ENCODE measurements at places on chromosomes 4 and X.

DNA sequence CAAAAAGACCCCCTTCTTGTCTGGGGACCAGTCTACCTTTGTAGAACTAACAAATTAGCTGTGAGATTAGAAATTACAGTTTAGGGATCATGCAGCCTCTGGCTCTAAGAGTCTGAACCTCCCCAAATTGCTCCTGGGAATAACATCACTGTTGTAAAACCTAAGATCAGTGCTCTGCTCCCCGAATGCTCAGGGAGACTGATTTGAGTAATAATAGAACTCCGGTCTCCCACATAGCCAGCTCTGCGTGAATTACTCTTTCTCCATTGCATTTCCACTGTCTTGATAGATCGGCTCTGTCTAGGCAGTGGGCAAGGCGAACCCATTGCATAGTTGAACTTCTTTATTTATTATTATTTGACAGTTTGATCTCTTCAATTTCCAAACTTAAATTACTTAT is 160.8 kb upstream of the VCX3A start:
- no peak overlapping the region for H3K27ac ChIP-seq
- H3K4me3 ChIP-seq: no peak overlapping the region
- no peaks in the 10 kb centered on the region for H3K27me3 ChIP-seq
- ATAC-seq: no peak
- no peaks in the 10 kb centered on the region for H3K36me3 ChIP-seq
- no peaks in the 10 kb centered on the region for H3K4me1 ChIP-seq

- H3K27ac ChIP-seq: no peak overlapping the region
- H3K36me3 ChIP-seq: no peaks in the 10 kb centered on the region
- H3K4me3 ChIP-seq: no peak overlapping the region
- peaks cover 67% of the 10 kb centered on the region for H3K27me3 ChIP-seq
- ATAC-seq: no peak
- peaks cover 5% of the 10 kb centered on the region for H3K4me1 ChIP-seq
Measured at GRCh38 chr4:8589336-8589735, 3.2 kb upstream of the CPZ start.

DNA sequence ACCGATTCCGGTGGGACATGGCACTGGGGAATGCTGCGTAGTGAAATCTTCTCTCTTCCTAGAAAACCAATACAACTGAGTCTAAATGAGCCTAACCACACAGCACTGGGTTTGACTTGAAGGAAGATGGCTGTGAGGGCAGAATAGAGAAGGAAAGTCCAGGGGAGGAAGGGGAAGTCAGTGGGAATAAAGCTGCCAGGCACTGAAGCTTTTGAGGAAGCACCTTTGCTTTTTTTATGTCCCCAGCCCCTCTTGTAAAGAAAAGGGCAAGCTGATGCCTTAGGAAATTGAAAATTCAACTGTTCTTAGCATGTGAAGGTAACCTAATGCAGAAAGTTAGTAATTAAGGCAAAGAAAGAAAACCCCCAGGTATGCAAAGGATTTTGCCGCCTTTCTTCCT is 20.6 kb downstream of the MED28 start:
- ATAC-seq: no peak
- H3K27ac ChIP-seq: no peak overlapping the region
- no peaks in the 10 kb centered on the region for H3K27me3 ChIP-seq
- H3K4me1 ChIP-seq: peaks cover 8% of the 10 kb centered on the region
- no peak overlapping the region for H3K4me3 ChIP-seq

DNA sequence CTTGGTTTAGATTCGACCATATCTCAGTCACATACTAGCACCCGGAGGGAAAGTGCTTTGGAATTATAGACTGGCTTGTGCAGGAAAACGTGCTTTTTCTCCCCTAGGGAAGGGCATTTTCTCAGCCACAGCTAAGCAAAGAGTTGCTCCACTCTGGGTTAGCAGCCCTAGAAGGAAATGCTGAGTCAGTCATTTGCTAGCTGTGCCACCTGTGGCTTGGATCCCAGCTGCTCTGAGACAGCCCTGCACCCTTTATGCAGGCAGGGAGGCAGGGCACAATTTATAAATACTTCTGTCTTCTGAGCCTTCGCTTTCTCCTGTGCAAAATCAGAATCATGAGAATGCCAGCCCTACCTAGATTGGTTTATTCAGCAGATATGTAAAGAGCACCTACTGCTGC is 1.3 kb upstream of the USP51 start:
- peaks cover 10% of the 10 kb centered on the region for H3K4me1 ChIP-seq
- H3K27me3 ChIP-seq: no peaks in the 10 kb centered on the region
- ATAC-seq: no peak
- H3K36me3 ChIP-seq: no peaks in the 10 kb centered on the region
- H3K4me3 ChIP-seq: no peak overlapping the region
- no peak overlapping the region for H3K27ac ChIP-seq

- H3K4me3 ChIP-seq: no peak overlapping the region
- no peaks in the 10 kb centered on the region for H3K4me1 ChIP-seq
- no peaks in the 10 kb centered on the region for H3K36me3 ChIP-seq
- no peak for ATAC-seq
Measured at GRCh38 chr4:69764311-69764710, 3.9 kb upstream of the SULT1B1 start.

All from stimulated activated memory B cell treated with anti-CD40 and anti-IgM and Interleukin-4, amounts not matched to agents 10 μg/mL and 1 μg/mL and 100 μg/mL, for 72 hours (primary cell).